ENCODE measurements at places on chromosomes 6 and 20.
A peak's percentile ranks its signal among the peaks of the same experiment; 100 is the strongest.

DNA sequence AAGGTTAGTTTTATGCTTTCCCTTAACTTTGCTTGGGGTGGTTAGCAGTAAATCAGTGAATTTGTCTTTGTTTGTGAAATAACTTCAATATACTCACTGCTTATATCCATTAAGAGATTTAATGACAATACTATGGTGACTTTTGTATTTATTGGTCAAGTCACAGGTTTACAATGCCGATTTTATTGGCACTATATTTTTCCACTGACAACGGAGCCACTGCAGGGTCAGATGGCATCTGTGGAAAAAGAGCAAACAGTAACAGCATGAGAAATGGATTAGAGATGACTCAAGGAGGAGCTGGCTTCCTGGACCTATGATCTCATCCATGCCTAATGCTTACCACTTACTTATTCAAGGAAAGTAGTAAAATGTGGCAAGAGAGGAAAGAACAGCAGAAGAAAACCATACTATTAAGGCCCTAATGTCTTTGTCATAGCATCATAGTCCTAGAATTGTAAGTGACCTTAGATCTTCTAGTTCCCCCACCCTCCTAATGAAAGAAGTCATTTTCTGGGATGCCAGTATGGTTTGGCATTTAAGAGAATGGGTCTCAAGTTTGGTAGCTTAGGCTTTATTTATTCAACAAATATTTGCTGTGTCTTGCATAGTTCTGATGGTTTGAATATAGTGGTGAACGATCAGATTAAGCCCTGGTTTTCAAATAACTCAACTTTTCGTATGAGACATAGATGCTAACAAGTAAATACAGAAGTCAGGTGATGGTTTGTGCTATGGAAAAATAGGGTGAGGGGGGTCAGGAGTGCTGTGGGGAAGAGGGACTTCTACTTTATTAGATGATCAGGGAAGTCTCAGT lies 18.5 kb downstream of the RNF144B start:
- DNase-seq = peak; percentile 55

- no peak for DNase-seq
These were observed 15.4 kb upstream of the ERVFRD-1 start for GRCh38 chr6:11126876-11127275.

- no peak for DNase-seq
These were observed 68.8 kb downstream of the FGD2 start for GRCh38 chr6:37074053-37074827.

DNA sequence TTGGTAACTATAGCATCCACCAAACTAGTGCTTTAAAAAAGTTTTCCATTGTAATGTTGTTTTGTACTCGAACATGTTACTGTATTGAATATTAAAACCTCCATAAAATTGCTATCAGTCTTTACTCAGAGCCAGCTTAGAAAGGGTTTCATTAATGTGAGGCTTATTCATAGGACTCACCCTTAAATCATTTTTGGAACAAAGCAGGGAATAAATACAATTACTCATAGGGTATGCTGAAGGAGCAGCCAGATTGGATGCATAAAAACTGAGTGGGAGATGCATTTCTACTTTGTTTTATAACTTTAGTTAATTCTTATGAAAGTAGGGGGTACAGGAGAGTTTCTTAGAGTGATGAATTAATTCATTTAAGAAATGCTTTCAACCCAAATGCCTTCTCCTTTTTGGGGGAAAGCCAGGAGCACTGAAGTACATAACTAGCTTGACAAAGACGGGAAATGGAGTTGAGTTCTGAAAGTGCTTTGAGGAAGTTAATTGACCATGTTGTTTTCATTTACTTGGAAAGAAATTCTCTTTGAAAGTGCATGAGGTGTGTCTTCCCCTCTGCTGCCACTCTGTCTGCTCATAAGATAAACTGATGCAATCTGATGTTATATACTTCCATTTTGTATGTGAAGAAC lies 90.3 kb downstream of the RNF144B start:
- DNase-seq = peak; percentile 50

DNA sequence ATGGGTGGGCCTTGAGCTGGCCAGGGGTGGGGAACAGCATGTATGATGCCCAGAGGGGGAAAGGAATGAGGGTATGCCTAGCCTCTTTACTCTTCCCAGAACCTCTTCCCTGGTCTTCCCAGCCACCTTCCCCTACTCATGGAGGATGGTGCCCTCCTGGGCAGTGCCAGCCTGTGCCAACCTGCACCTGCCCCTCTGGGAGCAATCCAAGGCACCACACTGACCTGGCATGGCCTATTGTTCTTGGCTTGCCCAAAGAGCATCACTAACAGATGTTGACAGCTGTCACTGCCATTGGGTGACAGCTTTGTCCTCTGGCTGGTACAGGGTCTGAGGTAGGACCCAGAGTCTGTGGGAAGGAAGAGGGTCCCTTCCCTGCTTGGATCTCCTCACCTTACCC lies 12.9 kb downstream of the LPIN3 start:
- DNase-seq = no peak

- DNase-seq = no peak
These were observed 67.3 kb downstream of the KLHL32 start for GRCh38 chr6:96991618-96992342.

DNA sequence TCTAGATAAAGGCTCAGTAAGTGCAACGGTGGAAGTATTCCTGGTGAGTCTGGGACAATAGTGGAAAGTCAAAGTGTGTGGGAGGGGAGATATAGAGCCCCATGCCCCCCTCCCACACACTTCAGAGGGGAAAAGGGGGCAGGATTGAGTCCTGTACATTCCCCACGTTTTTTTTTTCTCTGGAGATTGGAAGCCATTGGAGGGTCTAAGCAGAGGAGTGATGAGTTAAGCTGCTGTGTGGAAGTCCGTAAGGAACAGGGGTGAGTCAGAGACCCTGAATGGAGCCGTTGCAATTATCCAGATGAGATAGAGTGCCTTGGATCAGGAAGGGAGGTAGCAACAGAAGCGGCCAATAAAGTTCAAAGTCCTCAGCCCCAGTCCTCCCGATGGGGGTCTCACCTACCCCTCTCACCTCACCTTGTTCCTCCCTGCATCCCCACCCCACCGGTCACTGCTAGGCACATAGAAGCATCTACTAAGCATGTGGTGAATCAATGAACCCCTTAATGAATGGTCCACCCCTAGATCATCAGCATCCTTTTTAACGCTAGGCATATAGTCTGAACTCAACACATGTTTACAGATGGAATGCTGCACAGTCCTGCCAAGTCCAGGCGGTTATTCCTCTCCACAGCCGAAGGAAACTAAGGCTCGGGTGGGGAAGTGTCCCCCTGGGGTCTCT lies 662 bp upstream of the SLC9A8 start:
- no peak for DNase-seq

GRCh38 chr6:125116710-125117109 lies 36.9 kb upstream of the TPD52L1 start:
- no peak for DNase-seq

DNA sequence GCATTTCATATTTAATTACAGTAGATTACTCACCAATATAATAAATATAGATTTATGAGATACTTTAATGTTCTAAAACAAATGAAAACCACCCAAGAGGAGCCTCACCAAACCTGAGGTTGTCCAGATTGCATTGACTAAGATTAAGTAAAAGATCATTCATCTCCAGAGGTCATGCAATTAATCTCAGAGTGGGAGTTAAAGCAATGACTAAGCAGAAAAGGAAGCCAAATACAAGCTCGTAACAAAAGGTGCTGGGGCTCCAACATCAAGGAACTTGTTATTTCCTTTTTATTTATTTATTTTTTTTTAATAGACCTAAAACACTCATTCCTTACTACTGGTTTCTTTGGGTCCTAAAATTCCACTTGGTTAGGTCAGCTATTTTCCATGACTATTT lies 57.7 kb downstream of the RSPO3 start:
- no peak for DNase-seq

DNA sequence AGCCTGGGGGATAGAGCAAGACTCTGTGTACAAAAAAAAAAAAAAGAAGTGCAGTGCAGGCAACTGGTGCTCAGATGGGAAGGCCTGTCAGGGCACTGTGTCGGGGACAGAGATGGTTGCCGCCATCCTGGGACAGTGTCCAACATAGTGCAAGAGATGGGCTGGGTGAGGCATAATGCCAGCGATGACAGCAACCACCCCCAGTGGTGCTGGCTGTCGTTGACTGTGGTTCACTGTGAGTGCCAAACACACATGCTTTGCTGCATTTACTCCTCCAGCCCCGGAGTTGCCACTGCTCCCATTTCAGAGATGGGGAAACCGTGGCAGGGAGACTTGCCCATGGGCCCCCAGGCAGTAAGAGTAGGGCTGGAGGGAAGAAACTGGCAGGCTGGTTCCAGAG lies 5.2 kb upstream of the C20orf203 start:
- DNase-seq = no peak

DNA sequence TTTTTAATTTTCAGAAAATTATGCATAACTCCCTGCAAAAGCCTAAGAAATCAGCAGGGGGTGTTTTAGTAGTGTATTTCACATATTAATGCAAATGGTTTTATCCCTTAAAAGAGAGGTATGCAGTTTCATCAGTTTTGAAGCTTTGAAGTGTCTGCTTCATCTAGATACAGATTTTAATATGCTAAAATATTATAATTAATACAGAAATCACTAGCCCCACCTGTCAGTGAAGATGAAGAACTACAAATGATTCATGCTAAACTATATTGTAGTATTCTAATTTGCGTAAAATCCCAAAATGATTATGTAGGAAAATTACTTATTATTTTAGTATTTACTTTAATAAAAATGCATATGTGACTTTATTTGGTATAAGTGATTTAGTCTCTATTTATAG lies 2.9 kb upstream of the TFB1M start:
- DNase-seq = no peak

GRCh38 chr20:40173872-40174271 lies 515.2 kb downstream of the MAFB start:
- DNase-seq = peak; percentile 12

All from inflammatory macrophage (primary cell).